ENCODE measurements at places on chromosomes 12 and 14.

DNA sequence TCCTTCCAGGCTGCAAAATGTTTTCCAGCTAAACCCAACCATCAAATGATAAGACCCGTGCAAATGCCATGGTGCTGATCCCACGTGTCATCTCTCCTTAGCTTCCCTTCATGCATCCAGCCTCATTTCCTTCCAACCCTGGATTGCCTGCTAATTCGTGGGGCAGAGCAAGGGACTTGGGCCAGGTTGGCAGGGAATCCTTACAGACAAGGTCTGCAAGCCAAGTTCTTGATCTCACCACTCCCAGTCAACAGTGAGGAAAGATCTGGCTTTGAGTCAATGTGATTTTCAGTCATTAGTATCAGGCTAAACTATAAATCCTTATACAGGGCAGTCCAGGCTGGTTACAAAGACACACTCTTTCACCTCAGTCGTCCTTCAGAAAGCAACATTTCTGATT, 150.9 kb downstream of the ANO2 start:
- DNase-seq, result no peak

DNA sequence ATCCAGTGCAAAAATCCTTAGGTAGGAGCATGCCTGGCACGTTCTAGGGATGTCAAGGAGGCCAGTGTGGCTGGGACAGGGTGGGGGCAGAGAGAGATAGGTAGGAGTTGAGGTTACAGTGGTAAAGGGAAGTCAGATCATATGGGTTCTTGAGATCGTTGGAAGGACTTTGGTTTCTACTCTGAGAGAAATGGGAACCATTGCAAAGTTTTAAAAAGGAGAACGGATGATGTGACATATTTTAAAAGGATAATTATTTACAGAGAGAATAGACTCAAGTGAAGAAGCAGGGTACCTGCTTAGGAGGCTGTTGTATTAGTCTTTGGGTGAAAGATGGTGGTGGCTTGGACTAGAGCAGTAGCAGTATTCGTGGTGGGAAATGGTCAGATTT, 47.6 kb upstream of the ATP2B1 start:
- no peak for DNase-seq

DNA sequence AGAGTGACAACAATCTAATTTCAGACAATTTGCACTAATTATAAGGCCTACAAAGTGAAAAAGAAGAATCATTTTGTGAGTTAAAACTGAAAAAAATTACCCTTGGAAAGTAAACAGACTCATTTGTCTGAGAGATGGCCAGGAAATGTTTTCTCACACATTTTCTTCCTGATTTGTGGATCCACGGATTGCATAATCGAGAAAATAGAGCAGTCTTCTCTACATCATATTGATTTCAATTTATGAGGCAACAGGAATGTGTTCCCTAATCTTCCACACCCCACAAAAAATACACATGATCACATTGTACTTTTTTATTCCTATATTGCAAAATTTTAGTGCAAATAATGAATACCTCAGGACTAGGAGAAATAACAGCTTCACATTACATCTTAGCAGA, 160.8 kb downstream of the CCER1 start:
- no peak for DNase-seq

DNA sequence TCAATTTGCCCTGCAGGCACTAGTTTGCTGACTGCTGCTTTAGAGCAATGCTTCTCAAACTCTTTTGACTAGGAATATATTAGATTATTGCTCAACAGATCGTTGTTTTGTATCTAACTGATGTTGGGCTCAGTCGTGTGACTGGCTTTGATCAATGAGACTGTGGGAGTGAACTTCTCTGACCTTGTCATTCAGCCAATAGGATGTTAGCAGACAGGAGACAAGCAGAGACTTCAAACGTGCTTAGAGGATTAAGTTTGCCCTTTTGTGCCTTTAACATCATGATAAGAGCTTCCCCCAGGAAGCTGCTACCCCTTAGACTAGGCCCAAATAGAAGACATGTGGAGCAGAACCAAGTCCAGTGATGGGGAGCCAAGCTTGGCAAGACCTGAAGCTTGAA, 76.7 kb upstream of the ELK3 start:
- DNase-seq, result no peak

GRCh38 chr12:94792693-94793092, 142.3 kb upstream of the TMCC3 start:
- DNase-seq, result no peak

DNA sequence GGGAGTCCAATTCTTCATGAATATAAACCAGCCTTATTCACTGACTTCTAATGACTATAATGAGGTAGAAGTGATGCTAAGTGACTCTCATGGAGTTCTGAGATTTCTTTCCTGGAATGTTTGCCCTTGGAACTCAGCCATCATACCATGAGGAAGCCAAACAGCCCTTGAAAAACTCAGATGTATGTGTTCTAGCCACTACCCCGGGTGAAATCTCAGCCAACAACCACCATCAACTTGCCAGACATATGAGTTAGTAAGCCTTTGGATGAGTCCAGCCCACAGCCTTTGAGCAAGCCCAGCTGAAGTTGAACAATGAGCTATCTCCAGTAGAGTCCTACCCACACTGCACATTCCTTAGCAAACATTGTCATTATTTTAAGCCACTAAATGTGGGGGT, 149.5 kb downstream of the SLC6A15 start:
- no peak for DNase-seq

DNA sequence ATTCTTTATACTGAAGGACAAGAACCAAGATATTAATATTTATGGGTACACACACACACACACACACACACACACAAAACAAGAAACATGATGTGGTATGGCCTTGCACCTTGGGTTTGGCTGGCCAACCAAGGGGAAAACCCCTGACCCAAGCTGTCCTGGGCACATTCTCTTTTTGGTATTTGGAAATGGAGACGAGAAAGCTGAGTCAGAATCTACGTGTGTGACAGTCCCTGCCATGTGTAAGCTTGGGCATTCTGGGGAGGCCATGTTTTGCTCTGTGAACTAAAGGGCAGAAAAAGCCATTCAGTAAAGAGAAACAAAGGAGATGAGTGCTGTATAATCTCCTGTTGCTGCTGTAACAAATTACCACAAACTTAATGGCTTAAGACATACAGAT, 35.6 kb downstream of the PTGER2 start:
- DNase-seq, result no peak

DNA sequence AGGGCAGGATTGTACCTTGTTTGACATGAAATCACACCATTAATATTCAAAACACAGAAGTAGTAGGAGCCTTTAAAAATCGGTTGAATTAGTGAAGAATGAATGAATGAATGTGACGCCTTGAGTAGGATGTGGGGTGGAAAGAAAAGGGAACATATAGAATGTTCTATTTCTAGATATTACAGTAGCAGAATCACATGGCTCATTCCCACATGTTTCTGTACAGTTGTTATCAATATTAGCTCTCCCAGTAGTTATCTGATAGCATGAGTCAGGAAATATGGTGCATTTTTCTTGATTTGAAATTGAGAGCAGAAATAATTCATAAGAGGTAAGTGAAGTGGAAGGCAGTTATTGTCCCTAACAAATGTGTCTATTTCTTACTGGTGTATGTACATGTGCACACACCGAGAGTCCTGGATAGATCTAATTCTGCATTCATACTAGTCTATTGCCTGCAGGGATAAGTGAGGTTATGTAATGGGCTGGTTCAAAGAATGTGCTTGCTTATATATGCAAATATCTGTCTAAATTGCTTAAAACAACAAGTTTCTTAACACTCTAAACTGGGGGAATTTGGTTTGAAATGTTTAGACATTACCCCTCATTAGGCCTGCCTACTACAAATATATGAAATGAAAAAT, 245.4 kb downstream of the EFCAB11 start:
- DNase-seq, result no peak

DNA sequence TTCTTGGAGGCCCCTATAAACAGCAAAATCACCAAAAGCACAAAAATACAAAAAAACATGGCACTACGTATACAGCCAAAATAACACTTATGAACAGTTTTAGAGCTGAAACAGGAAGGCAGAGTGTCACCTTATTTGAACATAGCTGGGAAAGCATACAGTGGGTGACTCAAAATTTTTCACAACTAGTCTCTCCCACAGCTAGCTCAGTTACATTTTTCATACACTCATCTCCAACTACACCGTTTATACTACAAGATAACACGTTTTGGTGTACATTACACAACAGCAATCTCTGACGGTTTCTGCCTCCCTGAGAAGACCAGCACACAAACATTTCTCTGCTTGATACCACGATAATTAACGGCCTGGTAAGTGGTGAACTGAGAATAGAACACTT, 2.9 kb downstream of the RAD52 start:
- DNase-seq, result no peak

GRCh38 chr12:57850854-57851430, 4.4 kb upstream of the CTDSP2 start:
- no peak for DNase-seq

- no peak for DNase-seq
Observed at GRCh38 chr14:77659831-77660230, 43.4 kb upstream of the SPTLC2 start.

DNA sequence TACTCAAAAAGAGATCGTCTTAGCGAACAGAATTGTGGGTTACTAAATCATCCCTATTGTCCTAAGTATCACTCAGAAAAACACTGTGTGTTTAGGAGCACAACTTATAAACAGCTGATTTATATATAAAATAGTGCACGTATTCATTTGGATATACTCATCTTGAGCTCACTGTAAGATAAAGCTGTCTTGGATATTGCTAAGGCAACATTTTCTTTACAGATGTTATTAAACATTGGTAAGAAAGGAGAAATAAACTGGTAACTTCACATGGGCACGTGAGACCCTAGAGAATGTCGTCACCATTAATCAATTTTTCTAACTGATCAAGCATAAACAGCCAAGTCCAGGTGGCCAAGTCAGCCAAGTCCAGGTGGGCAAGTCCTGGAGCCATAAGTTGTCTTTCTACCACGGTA, 1.7 kb downstream of the PAWR start:
- no peak for DNase-seq

- DNase-seq, result no peak
Observed at GRCh38 chr14:70706177-70706576, 64.5 kb downstream of the TTC9 start.

GRCh38 chr14:72451054-72451972, 442.6 kb downstream of the DPF3 start:
- DNase-seq, result no peak

DNA sequence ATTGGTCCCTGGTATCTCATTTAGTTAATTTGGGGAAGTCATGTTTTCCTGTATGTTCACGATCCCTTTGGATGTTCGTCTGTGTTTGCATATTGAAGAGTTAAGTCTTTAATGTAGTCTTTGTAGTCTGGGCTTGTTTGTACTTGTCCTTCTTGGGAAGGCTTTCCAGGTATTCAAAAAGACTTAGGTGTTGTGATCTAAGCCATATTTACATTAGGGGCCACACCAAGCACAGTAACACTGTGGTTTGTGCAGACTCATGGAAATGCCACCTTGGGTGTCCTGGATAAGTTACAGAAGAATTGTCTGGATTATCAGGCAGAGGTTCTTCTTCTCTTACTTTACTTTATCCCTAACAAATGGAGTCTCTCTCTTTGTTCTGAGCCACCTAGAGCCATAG, 380.3 kb downstream of the CCER1 start:
- DNase-seq, result no peak

- no peak for DNase-seq
Observed at GRCh38 chr12:1926251-1926657, 7.8 kb upstream of the CACNA2D4 start.

DNA sequence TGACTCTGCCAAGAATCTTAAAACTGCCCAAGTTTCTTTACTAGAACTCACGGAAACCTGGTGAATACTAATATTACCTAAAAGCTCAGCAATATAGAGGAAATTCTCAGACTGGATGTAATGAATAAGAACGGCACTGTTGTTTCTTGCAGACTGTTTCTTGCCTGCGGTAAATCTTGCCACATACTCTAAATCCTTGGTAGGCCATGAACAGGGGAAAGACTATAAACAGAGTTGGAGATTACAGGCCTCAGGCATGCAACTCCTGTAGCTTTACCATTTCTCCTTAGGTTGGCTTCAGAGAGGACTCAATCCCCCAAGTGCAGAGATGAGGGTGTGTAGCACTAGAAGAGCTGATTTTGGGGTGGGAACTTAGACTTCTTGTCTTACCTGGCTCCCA, 1.1 kb downstream of the ALDH6A1 start:
- no peak for DNase-seq

- DNase-seq, result no peak
Observed at GRCh38 chr14:93047661-93048060, 68.1 kb downstream of the ITPK1 start.

DNA sequence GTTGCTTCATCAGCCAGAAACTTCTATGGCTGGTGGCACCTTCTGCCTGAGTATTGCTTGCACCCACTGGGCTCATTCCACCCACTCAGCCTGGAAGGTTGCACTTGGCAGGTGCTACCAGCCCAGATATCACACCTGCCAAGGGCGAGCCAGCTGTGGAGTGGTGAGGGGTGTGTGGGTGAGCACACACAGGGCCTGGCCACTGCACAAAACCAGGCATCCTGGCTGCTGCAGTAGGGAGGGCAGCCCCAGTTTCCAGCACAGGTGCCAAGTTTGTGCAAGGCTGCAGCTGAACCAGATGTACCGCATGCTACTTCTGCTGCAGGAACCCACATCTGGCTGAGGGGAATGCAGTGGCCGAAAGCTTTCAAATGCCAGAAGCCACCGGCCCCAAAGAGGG, 1147.8 kb downstream of the FSCB start:
- peak; percentile 75 for DNase-seq

DNA sequence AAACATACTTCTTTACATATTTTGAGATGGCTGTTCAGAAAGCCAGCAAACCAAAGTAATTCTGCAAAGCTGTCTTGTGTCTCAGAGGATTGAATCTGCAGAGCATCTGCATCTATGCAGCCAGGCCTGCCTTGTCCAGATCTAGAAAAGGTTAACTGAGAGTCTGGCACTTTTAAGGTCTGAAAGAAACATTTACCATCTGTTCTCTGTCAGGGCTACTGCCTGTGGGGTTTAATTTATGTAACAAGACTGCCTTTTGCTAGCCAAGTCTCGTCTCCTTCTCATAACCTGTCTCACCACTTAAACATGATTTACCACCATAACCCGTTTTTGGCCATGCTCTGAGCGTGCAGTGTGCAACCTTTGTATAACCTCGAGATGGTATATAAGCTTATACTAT, 194.2 kb downstream of the SYT10 start:
- DNase-seq, result no peak

GRCh38 chr12:99332936-99333591, 314.5 kb upstream of the GARIN6 start:
- DNase-seq, result no peak

All from chondrocyte (in vitro differentiated cells).